ENCODE measurements at places on chromosomes 3 and 15.

DNA sequence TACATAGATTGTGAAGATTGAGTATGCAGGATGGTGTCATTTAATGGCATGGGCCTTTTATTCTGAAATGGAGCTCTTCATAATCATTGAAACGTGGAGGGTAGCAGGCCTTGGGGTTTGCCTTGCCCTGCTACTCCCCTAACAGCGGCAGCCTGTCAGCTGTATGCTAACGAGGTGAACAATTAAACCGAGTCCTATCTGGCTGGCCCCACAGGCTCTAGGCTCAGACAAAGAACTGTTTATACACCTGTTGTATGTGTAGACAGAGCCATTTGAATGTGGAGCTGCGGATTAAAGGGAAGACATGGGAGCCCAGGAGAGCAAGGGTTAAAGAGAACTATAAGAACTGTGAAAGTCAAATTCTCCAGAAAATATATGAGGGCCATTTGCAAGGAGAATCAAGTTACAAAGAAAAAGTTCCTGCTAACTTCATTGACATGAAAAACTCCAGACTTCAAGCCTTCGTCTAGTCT lies 116.7 kb upstream of the CGNL1 start:
- DNase-seq, result no peak

- DNase-seq, result no peak
Measured at GRCh38 chr3:148940983-148941382, 50.4 kb upstream of the GYG1 start.

DNA sequence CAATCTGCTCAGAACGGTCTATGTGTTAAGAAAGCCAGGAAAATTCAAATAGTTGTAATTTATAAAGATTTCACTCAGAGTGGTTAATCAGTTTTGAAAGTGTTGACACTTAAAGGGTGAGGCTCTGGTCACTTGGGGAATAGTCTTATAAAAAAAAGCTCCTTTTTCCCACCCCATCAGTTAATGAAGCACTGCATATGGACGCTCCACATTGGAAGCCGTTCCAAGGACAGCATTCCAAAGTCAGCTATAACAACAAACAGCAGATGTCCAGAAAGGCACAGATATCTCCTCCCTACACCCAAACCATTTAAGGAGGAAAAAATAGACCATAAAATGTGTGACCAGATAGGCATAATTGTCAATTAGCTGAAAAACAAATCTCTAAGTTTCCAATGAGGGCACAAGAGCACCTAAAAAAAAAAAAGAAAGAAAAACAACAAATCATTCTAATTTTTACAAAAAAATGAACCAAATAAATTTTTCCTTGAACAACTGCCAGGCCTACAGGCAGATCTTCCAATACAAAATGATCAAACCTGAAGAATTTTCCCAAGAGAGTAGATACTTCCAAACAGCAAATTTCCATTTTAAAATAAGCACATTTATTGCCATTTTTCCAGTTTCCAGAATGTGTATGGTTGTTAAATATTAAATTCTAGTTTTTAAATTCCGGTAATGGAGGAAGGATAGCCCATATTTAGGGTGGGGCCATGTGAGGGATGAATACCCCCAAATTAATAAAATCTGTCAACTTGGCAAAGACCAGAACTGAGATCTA lies 198.3 kb downstream of the ERC2 start:
- no peak for DNase-seq

- DNase-seq, result no peak
Measured at GRCh38 chr3:62600033-62600432, 226.7 kb upstream of the FEZF2 start.

GRCh38 chr3:43968465-43968864 lies 273.2 kb upstream of the TOPAZ1 start:
- no peak for DNase-seq

DNA sequence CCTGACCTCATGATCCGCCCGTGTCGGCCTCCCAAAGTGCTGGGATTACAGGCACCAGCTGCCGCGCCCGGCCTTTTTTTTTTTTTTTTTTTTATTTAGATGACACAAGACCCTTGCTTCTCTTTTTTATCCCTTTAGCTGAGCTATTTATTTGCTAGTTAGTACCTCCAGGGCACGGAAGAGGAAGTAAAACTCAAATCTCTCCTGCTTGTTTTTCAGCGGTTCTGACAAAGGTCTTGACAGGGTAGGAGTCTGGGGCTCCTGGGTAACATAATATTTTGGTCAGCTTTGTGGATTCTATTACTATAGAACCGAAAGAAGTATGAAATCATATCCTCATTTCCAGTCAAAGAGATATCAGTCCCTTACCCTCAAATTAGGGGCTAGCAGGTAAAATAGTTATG lies 44.0 kb upstream of the ETV5 start:
- DNase-seq, result no peak

GRCh38 chr15:82398785-82399184 lies 30.8 kb upstream of the GOLGA6L9 start:
- no peak for DNase-seq
